ENCODE measurements at places on chromosomes 6 and 20.

DNA sequence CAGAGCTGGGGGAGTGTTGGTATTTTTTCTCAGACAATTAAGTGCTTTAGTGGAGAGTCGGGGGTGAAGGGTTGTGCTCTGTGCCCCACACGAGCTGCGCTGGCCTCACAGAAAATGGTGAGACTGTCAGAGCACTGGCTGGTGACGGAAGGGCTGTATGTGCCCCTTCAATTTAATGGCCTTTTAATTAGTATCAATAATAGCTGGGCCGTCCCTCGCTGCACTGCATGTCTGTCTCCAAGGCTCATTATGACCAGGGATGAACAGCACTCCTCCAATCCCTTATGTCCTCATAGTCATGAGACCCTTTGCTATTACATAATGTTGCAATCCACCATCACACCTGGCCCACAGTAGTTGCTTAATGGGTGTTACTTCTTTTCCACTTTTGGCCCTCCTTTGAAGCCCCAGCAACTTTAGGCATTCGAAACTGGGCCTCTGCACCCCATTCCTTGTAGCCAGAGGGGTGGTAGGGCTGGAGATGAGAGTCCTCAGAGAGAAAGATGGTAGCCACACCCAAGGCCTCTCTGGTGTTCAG, 9.5 kb upstream of the RALY start:
- no peak for DNase-seq

DNA sequence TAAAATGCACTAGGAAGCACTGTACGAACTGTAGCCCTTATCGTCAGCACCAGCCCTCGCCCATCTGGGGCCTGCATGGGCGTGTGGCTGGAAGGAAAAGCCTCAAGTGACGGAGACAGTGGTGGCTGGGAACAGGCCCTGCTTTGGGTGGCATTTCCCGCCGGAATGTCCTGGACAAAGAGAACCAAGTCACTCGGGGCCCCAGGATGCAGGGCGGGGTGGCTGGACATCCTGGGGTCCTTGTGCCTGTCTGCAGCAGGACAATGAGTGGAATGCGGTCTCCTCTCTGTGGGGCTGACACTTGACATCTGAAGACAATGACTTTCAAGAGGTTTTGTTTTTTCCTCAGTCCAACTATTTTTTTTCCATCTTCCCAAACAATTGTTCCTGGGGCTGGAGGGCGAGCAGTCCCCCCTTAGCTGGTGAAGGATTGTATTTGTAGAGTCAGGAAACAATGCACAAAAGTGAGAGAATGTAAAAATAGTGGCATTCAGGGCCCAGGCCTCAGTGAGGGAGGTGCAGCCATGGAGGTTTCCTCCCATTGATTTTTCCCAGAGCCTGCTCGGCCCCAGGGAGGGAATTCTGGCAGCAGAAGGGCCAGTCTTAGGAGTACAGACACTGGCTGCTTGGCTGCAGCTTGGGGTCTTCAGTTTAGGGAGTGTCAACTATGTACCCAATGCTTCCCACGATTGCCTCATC, 64.4 kb downstream of the PREX1 start:
- no peak for DNase-seq

DNA sequence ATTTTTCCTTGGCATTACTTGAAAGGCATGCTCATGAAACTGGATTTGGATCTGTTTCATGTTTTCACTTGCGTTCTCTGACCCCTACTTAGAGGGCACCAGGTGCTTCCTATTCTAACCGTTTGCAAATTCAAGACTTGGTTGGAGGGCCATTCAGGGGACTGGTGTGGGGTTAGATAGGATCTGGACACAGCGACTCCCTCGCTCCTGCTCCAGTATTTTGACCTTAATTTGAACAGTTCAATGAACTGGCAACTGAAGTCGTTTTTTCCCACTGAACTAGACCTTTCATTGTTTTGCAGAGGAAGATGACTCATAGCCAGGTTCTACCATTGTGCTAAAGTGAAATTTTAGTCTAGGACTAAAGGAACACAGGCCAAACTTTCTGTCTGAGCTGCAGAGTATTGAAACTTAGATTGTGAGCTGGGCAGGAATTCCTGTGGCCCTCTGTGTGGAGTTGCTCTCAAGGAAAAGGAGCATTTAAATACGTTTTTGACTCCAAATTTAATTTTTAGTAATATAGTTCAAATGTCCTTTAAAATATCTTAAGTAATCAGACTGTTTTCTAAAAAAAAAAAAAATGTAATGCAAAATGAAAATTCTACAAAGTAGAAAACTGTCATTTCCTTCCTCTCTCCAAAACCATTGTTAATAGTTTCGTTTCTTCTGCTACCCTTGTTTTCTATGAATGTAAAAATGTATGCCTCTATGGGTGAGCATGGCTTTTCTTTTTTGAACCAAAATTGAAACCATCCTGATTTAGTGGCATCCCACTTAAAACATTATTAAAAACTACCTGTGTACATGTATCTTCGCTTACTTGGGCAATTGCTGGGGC, 64.8 kb downstream of the UTRN start:
- DNase-seq: no peak

DNA sequence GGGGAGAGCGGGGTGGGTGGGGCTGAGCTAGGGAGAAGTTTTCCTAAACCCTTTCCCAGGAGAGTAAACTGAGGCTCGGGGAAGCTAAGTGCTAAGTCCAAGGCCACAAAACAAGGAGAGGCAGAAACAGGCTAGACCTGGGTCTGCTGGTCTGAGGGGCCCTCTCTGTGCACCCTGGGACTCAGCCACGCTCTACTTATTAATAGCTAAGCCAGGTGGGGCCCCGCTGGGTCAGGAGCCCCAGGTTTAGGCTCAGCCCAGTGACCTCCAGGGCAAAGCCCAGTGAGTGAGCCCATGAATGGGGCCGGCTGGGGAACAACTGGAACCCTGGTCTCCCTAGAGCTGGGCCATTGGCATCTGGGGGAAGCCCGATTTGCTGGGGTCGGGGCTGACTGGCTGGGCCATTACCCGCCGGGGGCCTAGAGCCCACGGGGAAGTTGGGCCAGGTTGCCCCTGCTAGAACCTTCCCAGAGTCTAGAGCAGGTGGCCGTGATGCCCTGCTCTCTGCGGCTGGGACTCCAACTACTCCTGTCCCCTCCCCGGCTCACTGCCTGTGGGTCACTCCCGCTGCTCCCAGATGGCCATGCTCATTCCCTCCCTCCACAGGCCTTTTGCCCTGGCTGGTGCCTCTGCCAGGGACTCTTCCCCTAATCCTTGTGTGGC, 24.1 kb upstream of the NOL4L start:
- no peak for DNase-seq

DNA sequence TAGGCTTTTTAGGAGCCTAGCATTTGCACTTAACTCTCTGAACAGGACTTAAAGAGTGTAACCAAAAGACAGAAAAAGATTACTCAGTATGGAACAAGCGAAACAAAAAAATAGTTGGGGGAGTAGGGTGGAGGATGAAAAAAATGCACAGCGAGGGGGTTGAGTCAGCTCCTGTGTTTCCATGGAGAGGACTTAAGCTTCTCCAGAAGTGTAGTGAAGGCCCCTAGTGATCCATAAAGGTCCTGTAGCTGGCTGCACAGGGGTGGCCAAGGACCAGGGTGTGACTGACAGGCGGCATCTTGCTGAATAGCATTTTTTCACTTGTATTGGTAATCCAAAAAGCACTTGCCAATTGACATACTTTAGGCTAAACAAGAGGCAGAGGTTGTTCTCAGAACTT, 533.9 kb downstream of the RFPL4B start:
- no peak for DNase-seq

GRCh38 chr20:53142225-53143127, 170.3 kb downstream of the TSHZ2 start:
- DNase-seq: no peak

DNA sequence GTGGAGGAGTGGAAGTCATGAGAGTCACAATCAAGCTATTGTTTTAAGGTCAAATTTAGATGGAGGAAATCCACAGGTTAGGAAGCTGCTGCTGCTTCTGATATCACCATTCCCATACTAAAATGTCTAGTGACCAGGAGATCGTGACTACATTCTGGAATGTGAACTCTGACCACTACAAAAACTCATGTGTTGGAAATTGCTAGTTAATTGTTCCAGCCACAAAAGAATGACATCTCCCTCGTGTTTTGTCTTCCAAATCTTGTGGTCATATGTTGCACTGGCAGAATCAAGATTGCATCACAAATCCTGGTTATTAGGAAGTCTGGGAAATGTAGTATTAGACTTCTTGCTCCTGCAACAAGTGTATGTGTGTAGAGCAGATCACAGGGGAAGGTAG, 441.9 kb downstream of the CD109 start:
- DNase-seq: no peak

- DNase-seq: no peak
Measured at GRCh38 chr20:23132930-23133559, 46.9 kb upstream of the CD93 start.

DNA sequence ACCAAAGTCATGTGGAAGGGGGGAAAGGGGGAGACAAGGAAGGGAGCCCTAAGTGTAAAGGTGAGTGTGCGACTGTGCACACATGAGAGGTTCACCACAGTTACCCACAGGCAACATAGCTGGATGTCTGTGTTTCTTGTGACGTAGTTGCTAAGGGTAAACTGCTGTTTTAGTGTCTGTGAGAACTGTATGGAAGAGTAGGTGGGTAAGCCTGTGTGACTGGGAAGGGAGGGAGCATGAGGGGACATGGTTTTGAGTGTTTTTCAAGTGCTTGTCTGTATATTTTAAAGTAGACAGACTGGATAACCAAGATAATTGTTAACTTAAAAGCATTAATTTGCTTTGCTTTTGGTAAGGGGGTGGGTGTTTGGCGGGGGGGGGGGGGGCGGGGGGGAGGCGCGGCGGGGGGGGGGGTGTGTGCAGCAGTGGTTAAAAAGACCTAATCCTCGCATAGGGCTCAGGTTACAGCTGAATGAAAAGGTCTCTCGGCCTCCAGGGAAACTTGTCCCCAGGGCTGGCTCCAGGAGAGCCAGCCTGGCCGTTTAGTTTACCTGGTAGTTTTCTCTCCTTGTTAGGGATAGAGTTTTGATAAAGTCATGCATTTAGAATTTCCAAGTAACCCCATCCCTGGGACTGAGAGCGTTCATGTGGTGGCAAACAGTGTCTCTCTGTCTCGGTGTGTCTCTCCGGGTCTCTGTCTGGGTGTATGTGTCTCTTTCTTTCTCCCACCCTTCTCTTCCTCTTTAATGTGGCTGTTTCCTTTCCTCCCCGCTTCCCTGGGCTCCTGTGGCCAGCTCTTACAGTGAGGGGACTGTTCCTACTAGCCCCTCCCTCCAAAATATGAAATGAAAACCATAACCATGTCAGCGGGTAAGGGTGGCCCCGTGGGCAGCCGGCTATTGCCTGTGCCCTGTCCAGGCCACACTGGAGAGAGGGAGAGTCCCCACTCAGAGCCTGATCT, 3.4 kb downstream of the SCUBE3 start:
- DNase-seq: no peak

DNA sequence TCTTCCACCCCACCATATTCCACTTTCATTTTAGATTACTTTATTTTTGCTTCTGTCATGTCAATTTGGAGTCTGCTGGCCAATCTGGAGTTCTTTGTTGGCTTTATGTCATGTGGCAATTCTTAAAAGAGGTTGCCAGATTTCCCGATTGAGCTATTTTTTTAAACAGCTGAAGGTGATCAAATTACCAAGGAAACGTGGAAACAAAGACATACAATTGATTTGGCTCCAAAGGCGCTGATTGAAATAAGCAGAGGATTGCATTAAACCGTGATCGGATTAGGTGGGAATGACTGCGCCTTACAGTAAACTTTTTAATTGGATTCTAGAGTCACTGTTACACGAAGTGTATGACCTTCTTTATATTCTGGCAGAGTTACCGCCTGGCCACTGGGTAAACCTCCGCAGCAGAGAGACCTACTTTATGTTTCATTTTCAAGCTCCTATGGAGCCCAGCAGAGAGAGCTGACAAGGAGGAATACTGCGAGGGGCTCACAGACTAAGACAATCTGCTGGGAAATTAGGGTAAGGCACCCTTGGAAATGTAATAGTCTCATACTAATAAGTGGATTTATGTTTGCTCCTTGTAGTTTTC, 37.9 kb downstream of the SIM1 start:
- DNase-seq: no peak

DNA sequence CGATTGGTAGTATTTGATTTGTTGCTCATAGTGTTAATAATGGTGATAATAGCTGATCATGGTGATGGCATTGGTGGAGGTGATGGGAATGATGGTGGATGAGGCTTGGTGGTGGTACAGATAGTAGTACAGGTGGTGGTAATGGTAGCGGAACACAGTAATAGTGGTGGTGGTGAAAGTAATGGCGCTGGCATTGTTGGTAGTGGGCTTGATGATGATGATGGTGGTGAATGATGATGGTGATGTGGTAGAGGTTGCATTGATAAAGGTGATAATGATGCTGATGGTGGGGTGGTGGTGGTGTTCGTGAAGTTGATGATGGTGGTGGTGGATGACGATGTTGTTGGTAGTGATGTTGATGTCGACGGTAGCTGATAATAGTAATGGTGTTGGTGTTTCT, 24.6 kb upstream of the CLIC5 start:
- DNase-seq: no peak

DNA sequence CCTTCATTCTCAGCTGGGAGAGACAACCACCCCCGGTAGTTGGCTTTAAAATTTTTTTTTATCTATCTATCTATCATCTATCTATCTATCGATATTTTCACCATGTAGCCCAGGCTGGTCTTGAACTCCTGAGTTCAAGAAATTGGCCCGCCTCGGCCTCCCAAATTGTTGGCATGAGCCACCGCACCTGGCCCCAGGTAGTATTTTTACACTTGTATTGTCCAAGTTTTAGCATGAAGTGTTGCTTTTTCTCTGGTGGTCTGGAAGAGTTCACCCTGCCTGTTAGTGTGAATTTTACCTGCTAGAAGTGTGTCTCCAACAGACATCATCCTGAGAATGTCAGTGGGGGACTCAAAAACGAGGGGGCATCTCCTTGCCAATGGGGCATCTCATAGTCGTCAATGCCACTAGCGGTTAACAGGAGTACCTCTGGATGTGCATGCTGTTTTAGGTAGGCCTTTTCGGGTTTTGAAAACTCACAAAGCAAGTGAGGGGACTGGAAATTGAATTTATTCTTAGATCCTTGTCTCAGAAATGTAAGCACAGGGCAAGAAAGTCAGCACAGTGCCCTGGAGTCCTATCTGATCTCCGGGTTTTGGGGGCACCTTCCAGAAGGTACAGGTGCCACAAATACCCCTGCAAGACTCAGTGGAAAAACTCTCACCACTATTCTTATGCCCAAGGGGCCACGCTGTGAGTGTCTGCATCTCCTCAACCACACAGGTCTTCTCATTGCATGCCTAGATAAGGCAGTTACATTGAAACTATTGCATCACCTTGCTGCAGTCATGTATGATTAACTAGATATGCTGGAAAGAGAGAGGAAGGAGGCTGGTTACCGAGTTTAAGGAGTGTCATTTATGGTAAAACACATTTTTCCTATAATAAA, 37.1 kb downstream of the TNFAIP3 start:
- no peak for DNase-seq

- no peak for DNase-seq
Measured at GRCh38 chr6:82408952-82409431, 45.4 kb downstream of the TPBG start.

DNA sequence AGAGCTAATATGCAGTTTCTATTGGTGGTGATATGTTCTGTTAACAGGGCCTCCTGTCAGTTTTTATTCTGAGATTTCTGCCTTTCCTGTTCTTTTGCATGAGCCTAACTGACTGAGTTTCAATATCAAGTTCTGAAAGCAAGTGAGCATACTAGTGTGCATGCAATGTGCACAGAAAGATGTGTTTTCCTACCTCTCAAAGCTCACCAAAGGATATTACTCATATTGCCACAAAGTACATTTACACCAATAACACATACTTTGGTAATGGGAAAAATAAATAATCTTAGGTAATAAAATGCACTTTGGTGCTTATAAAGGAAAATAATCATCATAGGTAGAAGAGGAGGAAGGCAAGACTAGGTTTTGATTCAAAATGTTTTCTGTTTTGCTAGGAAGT, 195.0 kb downstream of the KHDC1L start:
- no peak for DNase-seq

Data from T-cell (primary cell).